ENCODE measurements at places on chromosomes 4 and X. TPM values are rescaled to one million over a fixed set of nuclear protein-coding genes. Genes with fewer than 3 reads are reported as not detected.

MAGEA12 gene
- total RNA-seq = not detected

ZNF157 gene
- 0.15 TPM for total RNA-seq

CABS1 gene
- not detected for total RNA-seq

DNA sequence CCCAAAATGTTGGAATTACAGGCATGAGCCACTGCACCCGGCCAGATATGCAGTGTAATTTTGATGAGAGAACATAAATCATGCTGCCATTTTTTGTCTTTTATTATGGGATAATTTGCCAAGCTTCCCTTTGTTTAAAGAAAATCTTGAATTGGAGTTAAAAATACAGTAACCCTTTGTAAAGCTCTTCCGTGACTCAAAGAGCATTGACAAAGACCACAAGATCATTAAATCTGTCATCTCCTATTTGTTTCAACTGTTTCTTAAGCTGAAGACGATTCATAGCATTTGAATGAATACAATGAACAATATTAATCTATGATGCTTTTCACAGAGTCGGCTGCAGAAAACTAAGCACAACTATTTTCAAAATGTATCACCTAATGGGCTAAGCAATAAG lies 132.6 kb downstream of the ANAPC4 start:
- H3K27me3 ChIP-seq = peaks cover 4% of the 10 kb centered on the region
- no peaks in the 10 kb centered on the region for H3K4me1 ChIP-seq
- no peak overlapping the region for H3K27ac ChIP-seq
- DNase-seq = no peak
- H3K36me3 ChIP-seq = no peaks in the 10 kb centered on the region
- H3K4me3 ChIP-seq = no peak overlapping the region

DNA sequence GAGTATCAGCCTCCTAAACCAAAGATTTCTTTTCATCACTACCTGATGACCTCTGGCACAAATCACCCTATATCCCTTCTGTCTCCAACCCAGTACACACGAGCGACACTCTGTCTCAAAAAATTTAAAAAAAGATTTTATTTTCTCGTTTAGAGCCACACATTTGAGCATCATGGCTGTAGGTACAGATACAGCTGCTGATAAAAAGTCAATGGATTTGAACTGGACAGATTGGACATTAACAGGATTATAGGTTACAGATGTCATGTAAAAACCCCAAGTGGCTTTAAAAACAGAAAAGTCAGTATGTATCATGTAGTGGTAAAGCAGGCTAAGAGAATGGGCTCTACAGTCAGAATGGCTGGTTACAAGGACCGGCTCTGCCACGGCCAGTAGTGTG lies 171.1 kb downstream of the SCFD2 start:
- DNase-seq = no peak
- H3K27ac ChIP-seq = no peak overlapping the region
- no peaks in the 10 kb centered on the region for H3K36me3 ChIP-seq
- no peak overlapping the region for H3K4me3 ChIP-seq
- H3K4me1 ChIP-seq = peaks cover 28% of the 10 kb centered on the region
- H3K27me3 ChIP-seq = no peaks in the 10 kb centered on the region

DNA sequence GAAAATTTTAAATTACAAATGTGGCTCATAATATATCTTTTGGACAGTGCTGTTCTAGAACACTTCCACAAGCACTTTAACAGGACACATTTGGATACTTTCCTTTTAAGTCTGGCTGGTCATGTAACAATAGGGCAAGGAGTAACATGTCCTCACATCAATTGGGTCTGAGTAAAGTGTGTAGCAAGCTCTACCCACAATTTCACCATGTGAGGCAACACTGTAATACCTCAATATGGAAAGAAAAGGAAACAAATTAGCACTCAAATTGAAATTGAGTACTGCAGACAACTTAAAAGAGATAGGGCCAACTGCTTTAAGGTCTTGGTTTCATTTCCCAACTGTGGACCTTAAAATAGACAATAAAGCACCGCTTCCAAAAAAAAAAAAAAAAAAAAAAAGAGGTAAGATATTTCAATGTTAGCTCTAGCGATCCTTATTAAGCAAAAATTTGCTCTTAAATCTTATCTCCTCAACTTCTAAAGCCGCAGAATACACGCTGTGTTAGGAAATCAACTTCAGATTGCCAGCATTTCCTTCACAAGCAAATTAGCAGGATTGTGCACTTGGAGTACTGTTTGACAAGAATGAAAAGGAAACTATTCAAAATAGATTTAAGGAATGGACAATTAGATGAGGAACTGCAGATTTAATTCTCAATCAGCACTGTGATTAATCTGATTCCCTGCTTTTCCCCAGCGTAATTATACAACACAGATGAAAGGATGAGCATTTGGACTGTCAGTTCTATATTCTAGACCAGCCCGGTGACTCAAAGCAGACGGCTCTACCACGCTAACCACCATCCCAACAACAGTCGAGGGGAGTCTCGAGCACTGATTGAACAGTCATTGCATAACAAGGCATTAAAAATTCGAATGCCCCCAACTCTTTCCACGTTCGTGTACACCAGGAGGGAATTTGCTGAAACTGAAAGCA lies 1.6 kb downstream of the CASK start:
- DNase-seq = no peak
- H3K36me3 ChIP-seq = no peaks in the 10 kb centered on the region
- H3K4me1 ChIP-seq = peaks cover 9% of the 10 kb centered on the region
- H3K4me3 ChIP-seq = peak overlapping the region; percentile 81
- no peaks in the 10 kb centered on the region for H3K27me3 ChIP-seq

GRCh38 chr4:26459054-26459755 lies 31.1 kb downstream of the CCKAR start:
- no peak overlapping the region for H3K4me3 ChIP-seq
- peaks cover 29% of the 10 kb centered on the region for H3K4me1 ChIP-seq
- no peak for DNase-seq
- H3K27me3 ChIP-seq = no peaks in the 10 kb centered on the region
- H3K27ac ChIP-seq = no peak overlapping the region
- H3K36me3 ChIP-seq = no peaks in the 10 kb centered on the region

- H3K4me1 ChIP-seq = peaks cover 20% of the 10 kb centered on the region
- no peak for DNase-seq
- no peaks in the 10 kb centered on the region for H3K36me3 ChIP-seq
- H3K27ac ChIP-seq = no peak overlapping the region
- no peak overlapping the region for H3K4me3 ChIP-seq
Measured at GRCh38 chrX:3280706-3281105, 65.7 kb downstream of the MXRA5 start.

DNA sequence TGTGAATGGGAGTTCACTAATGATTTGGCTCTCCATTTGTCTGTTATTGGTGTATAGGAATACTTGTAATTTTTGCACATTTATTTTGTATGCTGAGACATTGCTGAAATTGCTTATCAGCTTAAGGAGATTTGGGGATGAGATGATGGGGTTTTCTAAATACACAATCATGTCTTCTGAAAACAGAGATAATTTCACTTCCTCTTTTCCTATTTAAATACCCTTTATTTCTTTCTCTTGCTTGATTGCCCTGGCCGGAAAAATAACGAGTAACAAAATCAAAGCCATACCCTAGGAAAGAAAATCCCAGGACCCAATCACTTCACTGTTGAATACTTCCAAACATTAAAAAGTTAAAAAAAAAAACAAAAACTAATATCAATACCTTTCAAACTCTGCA lies 67.7 kb upstream of the UGT2B4 start:
- H3K4me3 ChIP-seq = no peak overlapping the region
- no peak for DNase-seq
- H3K27me3 ChIP-seq = no peaks in the 10 kb centered on the region
- no peaks in the 10 kb centered on the region for H3K36me3 ChIP-seq
- H3K27ac ChIP-seq = no peak overlapping the region
- H3K4me1 ChIP-seq = no peaks in the 10 kb centered on the region

DNA sequence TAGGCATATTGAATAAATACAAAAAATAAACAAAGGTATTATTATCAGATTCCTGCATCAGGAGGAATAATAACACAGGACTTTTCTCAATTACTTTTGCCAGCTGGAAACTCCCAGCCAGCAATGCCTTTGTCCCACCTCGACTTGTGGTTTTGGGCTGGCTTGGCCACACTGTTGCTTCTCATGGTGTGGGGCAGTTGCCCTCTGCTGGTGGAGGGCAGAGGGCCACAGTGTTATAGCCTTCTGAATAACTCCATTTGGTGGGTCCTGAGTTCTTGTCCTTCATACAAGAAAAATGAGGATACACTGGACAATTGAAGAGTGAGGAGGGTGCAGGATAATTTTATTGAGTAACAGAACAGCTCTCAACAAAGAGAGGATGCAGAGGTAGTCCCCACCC lies 1206.0 kb upstream of the ADGRL3 start:
- H3K4me3 ChIP-seq = no peak overlapping the region
- DNase-seq = no peak
- H3K36me3 ChIP-seq = no peaks in the 10 kb centered on the region
- no peak overlapping the region for H3K27ac ChIP-seq
- H3K27me3 ChIP-seq = peaks cover 4% of the 10 kb centered on the region

DNA sequence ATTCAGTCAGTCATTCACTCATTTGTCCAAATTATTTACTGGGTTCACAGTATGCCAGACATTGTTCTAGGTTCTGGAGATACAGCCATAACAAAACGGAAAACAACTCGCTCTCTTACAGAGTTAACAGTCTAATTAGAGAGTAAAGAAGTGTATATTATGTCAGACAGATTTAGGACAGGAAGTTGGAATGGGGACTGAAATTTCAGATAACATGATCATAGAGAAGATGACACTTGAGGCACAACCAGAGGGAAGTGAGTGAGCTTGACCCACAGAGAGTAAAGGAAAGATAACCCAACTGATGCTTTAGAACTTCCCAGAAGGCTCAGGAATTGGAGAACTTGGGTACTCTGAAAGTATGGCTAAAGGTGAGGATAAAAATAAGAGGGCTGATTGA lies 139.4 kb downstream of the ZAR1 start:
- no peak overlapping the region for H3K4me3 ChIP-seq
- no peaks in the 10 kb centered on the region for H3K4me1 ChIP-seq
- no peak overlapping the region for H3K27ac ChIP-seq
- DNase-seq = no peak
- H3K27me3 ChIP-seq = no peaks in the 10 kb centered on the region

DNA sequence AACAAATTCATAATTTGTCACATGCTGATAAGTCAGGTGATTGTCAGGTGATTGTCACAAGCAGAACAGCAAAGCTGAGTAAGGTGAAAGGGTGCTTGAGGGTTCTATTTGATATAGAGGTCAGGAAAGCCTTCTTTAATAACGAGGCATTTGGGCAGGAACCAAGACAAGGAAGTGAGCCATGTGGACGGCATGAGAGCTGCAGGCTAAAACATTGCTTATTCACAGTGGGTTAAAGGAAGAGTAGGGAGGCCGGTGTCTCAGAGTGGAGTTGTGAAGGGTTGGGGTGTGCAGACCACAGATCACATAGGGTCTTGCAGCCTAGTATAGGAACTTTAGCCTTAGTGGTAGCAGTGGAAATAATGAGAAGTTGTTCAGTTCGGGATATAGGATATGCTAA lies 31.3 kb upstream of the CYP2U1 start:
- no peak for DNase-seq
- H3K27ac ChIP-seq = no peak overlapping the region

GRCh38 chr4:55874831-55875230 lies 21.4 kb downstream of the EXOC1 start:
- no peaks in the 10 kb centered on the region for H3K27me3 ChIP-seq
- H3K27ac ChIP-seq = no peak overlapping the region
- peaks cover 20% of the 10 kb centered on the region for H3K36me3 ChIP-seq
- H3K4me3 ChIP-seq = no peak overlapping the region
